Activated naive CD8-positive, alpha-beta T cell treated with anti-CD3 and anti-CD28 coated beads, Interleukin-2, amount 10 ng/mL, durations not matched to agents 7 days and 5 days (primary cell): ENCODE measurements at places on chromosomes 3 and 15. TPM values are rescaled to one million over a fixed set of nuclear protein-coding genes. Genes with fewer than 3 reads are reported as not detected.
A peak's percentile ranks its signal among the peaks of the same experiment; 100 is the strongest.

The ATP8B4 gene
- 30.3 TPM for total RNA-seq

The GRM2 gene
- total RNA-seq: 2.2 TPM

The EPHB1 gene
- total RNA-seq: 0.39 TPM

The BFSP2 gene
- not detected for total RNA-seq

The CDAN1 gene
- total RNA-seq: 35.7 TPM

The ALDH1L1 gene
- not detected for total RNA-seq

The RTP3 gene
- not detected for total RNA-seq

The ONECUT1 gene
- not detected for total RNA-seq

The SAMD7 gene
- not detected for total RNA-seq

The HES1 gene
- total RNA-seq: not detected

The CPNE4 gene
- total RNA-seq: not detected

DNA sequence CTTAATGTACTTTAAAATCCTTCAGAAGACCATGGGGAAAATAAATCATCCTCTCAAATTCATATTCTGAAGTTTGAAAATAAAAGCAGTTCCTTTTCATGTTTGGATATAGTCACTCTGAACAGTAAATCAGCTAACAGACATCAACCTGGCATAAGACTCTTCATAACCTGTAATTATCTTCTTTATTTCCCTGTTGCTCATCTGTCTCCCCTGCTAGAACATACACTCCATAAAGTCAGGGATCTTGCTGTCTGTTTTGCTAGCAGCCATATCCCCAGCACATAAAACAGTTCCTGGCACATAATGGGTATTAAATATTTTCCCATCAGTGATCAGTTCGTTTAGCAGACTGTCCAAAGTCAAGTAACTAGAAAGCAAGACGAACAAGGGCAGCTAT, 11.2 kb downstream of the VGLL4 start:
- H3K4me3 ChIP-seq: no peak overlapping the region
- H3K27ac ChIP-seq: no peak overlapping the region
- no peak for DNase-seq
- peaks cover 43% of the 10 kb centered on the region for H3K4me1 ChIP-seq
- no peaks in the 10 kb centered on the region for H3K27me3 ChIP-seq
- H3K36me3 ChIP-seq: peaks cover 21% of the 10 kb centered on the region

GRCh38 chr3:11582191-11582968, 61.3 kb downstream of the VGLL4 start:
- H3K27me3 ChIP-seq: no peaks in the 10 kb centered on the region
- H3K4me1 ChIP-seq: peaks cover 22% of the 10 kb centered on the region
- peaks cover 6% of the 10 kb centered on the region for H3K36me3 ChIP-seq
- DNase-seq: no peak
- peak overlapping the region; percentile 57 for H3K27ac ChIP-seq
- peak overlapping the region; percentile 68 for H3K4me3 ChIP-seq

- peaks cover 54% of the 10 kb centered on the region for H3K4me1 ChIP-seq
- H3K27me3 ChIP-seq: no peaks in the 10 kb centered on the region
- H3K27ac ChIP-seq: peak overlapping the region; percentile 40
- H3K4me3 ChIP-seq: peak overlapping the region; percentile 33
Measured at GRCh38 chr3:66483409-66483906, 17.4 kb downstream of the LRIG1 start.

GRCh38 chr3:9826815-9827573, 16.8 kb downstream of the RPUSD3 start:
- H3K27ac ChIP-seq: peak overlapping the region; percentile 48
- no peak overlapping the region for H3K4me3 ChIP-seq
- peaks cover 11% of the 10 kb centered on the region for H3K4me1 ChIP-seq
- H3K36me3 ChIP-seq: peaks cover 5% of the 10 kb centered on the region
- DNase-seq: no peak
- no peaks in the 10 kb centered on the region for H3K27me3 ChIP-seq

DNA sequence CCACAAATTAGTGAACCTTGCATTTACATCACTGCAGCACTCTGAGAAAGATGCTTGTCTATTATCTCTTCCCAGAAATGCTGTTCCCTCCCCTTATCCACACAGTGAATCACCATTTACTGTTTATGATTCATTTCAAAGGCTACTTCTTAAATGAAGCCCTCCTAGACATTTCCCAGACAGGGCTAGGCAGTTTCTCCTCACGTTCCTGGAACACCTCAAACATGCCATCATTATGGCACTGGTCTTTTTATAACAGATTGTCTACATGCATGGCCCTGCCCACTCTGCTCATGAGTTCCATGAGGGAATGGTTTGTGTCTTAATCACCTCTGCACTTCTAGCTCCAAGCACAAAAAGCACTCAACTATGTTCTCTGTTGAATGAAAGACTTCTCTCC, 32.2 kb upstream of the TM2D3 start:
- DNase-seq: no peak
- H3K4me1 ChIP-seq: no peaks in the 10 kb centered on the region
- no peak overlapping the region for H3K27ac ChIP-seq

GRCh38 chr3:59653405-59654122, 603.7 kb upstream of the CFAP20DC start:
- H3K36me3 ChIP-seq: peaks cover 1% of the 10 kb centered on the region
- no peak for DNase-seq
- no peak overlapping the region for H3K27ac ChIP-seq
- peaks cover 7% of the 10 kb centered on the region for H3K27me3 ChIP-seq

- DNase-seq: no peak
- no peak overlapping the region for H3K27ac ChIP-seq
- H3K4me3 ChIP-seq: no peak overlapping the region
- H3K4me1 ChIP-seq: no peaks in the 10 kb centered on the region
Measured at GRCh38 chr3:39568508-39568907, 101.0 kb downstream of the MOBP start.

DNA sequence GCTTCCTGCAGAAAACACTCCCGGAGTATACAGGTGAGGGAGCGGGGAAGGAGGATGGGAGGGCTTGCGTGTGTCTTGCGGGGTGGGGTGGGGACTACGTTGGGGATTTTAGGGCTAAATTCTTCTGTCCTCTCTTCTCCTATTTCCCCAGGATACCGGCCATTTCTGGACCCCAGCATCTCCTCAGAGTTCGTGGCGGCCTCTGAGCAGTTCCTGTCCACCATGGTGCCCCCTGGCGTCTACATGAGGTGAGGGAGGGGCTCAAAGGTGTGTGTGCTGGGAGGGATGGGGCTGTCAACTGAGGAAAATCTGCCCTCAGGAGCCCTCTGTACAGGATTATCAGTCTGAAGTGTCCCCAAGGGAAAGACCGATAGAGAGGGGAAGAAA, 6.6 kb downstream of the DUOX1 start:
- peaks cover 8% of the 10 kb centered on the region for H3K4me1 ChIP-seq
- DNase-seq: no peak
- H3K4me3 ChIP-seq: peak overlapping the region; percentile 4
- H3K36me3 ChIP-seq: no peaks in the 10 kb centered on the region

DNA sequence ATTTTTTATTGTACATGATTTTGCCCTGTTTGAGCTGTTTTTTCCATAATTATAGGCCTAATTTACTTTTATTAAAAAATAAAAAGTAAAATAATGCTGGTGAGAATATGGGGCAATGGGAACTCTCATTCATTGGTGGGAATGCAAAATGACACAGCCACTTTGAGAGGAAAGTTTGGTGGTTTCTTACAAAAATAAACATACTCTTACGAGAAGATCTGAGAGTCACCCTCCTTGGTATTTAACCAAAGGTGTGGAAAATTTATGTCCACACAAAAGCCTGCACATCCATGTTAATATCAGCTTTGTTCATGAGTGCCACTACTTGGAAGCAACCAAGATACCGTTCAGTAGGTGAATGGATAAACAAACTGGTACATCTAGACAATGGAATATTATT, 9.8 kb downstream of the MUC13 start:
- H3K4me1 ChIP-seq: peaks cover 10% of the 10 kb centered on the region
- no peaks in the 10 kb centered on the region for H3K36me3 ChIP-seq
- DNase-seq: no peak

DNA sequence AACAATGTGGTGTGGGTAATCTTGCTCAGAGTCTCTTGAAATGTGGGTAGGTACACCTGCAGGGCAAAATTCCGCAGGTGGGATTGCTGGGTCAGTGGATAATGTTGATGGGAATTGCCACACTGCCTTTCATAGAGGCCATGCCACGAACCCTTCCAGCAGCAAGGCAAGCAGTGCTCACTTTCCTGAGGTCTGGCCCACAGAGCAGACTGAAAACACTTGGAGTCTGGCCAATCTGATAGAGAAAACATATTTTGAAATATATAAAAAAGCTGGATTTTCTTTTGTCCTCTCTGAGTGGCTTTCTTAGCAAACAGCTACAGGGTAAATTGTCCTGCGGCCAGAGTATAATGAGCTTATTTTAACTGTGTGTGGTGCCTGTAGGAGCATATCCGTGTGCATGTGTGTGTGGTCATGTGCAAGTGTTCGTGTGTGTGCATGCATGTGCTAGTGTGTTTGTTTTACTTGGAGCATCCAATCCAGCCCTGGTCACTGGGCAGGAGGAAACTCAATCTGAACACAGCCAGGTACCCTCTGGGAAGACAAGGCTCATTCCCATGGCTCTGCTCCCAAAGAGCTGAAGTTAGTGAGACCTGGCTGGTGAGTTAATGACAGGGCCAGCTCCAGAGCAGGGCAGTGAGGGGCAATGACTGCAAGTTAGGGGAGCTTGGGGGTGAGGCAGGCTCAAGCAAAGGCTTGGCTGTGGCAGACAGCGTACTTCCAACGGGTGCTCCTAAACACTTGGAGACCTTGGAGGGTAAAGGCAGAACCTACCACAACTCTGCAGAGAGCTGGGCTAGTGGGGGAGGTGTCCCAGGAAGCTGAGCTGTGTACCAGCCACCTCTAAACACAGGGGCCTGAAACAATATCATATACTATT, 91.3 kb downstream of the PLXNA1 start:
- DNase-seq: no peak
- H3K27ac ChIP-seq: no peak overlapping the region
- H3K36me3 ChIP-seq: no peaks in the 10 kb centered on the region
- H3K4me1 ChIP-seq: peaks cover 11% of the 10 kb centered on the region

GRCh38 chr3:157180262-157180661, 20.3 kb upstream of the CCNL1 start:
- no peak overlapping the region for H3K27ac ChIP-seq
- no peak overlapping the region for H3K4me3 ChIP-seq
- peaks cover 54% of the 10 kb centered on the region for H3K36me3 ChIP-seq
- H3K27me3 ChIP-seq: no peaks in the 10 kb centered on the region
- H3K4me1 ChIP-seq: peaks cover 16% of the 10 kb centered on the region

- H3K36me3 ChIP-seq: peaks cover 60% of the 10 kb centered on the region
- H3K4me3 ChIP-seq: no peak overlapping the region
- peak overlapping the region; percentile 54 for H3K27ac ChIP-seq
- DNase-seq: no peak
- H3K4me1 ChIP-seq: peaks cover 47% of the 10 kb centered on the region
- H3K27me3 ChIP-seq: no peaks in the 10 kb centered on the region
Measured at GRCh38 chr15:81311752-81312464, 12.0 kb downstream of the STARD5 start.

- no peaks in the 10 kb centered on the region for H3K36me3 ChIP-seq
- H3K27ac ChIP-seq: no peak overlapping the region
- no peak overlapping the region for H3K4me3 ChIP-seq
- H3K27me3 ChIP-seq: peaks cover 3% of the 10 kb centered on the region
Measured at GRCh38 chr3:125670945-125671344, 75.6 kb upstream of the OSBPL11 start.

GRCh38 chr3:194632226-194632808, 902 bp downstream of the TMEM44 start:
- H3K4me3 ChIP-seq: peak overlapping the region; percentile 88
- H3K4me1 ChIP-seq: peaks cover 5% of the 10 kb centered on the region
- H3K36me3 ChIP-seq: peaks cover 11% of the 10 kb centered on the region

DNA sequence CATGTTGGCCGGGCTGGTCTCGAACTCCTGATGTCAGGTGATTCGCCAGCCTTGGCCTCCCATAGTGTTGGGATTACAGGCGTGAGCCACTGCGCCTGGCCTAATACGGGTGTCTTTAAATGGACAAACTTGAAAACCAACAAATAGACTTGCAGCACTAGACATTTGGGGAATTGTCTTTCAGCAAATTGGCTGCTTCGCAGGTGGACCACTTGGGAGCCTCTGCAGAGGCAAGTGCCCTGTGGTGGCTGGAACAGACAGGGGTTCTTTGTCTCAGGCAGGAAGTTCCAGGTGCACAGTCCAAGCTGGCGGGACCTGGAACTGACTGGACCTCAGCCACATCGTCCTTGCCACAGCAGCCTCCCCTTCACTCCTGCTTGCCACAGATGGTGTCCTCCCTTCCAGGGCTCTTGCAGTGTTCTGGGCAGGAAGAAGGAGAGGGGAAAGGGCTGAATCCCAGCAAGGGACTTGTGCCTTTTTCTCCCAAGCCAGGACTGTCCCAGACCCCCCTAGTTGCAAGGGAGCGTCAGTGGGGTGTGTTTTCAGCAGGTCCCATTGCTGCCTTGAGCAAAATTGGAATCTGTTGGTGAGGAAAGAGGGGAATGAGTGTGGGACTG, 94.3 kb downstream of the TBC1D2B start:
- peaks cover 4% of the 10 kb centered on the region for H3K27me3 ChIP-seq
- no peak overlapping the region for H3K4me3 ChIP-seq
- no peaks in the 10 kb centered on the region for H3K4me1 ChIP-seq
- DNase-seq: no peak

GRCh38 chr3:124995460-124995994, 60.3 kb downstream of the HEG1 start:
- H3K27ac ChIP-seq: peak overlapping the region; percentile 82
- DNase-seq: peak; percentile 41
- H3K27me3 ChIP-seq: no peaks in the 10 kb centered on the region
- H3K4me1 ChIP-seq: peaks cover 13% of the 10 kb centered on the region

GRCh38 chr3:100634493-100635272, 25.3 kb downstream of the ADGRG7 start:
- H3K27ac ChIP-seq: no peak overlapping the region
- no peaks in the 10 kb centered on the region for H3K36me3 ChIP-seq
- peaks cover 9% of the 10 kb centered on the region for H3K4me1 ChIP-seq
- DNase-seq: peak; percentile 49

GRCh38 chr3:194810076-194810475, 124.4 kb downstream of the FAM43A start:
- H3K4me3 ChIP-seq: no peak overlapping the region
- peaks cover 1% of the 10 kb centered on the region for H3K4me1 ChIP-seq
- H3K36me3 ChIP-seq: no peaks in the 10 kb centered on the region
- H3K27ac ChIP-seq: no peak overlapping the region
- DNase-seq: no peak

GRCh38 chr3:189353988-189354889, 182.5 kb downstream of the TPRG1 start:
- H3K27me3 ChIP-seq: no peaks in the 10 kb centered on the region
- no peak overlapping the region for H3K4me3 ChIP-seq
- no peak for DNase-seq

DNA sequence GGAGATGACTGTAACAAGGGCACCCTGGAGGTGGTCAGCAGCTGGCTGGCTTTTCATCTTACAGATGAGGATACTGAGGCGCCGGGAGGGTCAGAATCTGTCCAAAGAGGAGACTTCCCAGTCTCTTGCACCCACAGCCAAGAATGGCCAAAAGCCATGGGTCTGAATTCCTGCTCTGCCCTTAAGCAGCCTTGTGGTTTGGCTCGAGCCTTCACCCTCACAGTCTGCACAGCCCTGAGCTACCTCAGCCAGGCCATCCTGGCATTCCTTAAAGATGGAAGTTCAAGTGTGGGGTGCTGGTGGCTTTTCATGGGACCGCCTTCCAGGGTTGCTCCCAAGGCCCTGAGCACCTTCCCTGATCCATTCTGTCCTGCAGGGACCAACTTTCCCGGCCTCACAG, 59.2 kb downstream of the CACNA2D2 start:
- DNase-seq: no peak
- H3K27ac ChIP-seq: no peak overlapping the region
- no peaks in the 10 kb centered on the region for H3K36me3 ChIP-seq
- no peaks in the 10 kb centered on the region for H3K27me3 ChIP-seq

GRCh38 chr3:36678216-36679013, 85.9 kb downstream of the DCLK3 start:
- H3K27ac ChIP-seq: no peak overlapping the region
- peaks cover 4% of the 10 kb centered on the region for H3K27me3 ChIP-seq
- H3K4me3 ChIP-seq: no peak overlapping the region
- no peaks in the 10 kb centered on the region for H3K4me1 ChIP-seq
